Fibroblast of skin of scalp (primary cell): ENCODE measurements at places on chromosomes 13 and 19.

GRCh38 chr13:24086642-24087041, 73.9 kb upstream of the SPATA13 start:
- no peak for DNase-seq

- DNase-seq: no peak
These were observed 371.6 kb upstream of the OBI1 start for GRCh38 chr13:79030513-79030912.

DNA sequence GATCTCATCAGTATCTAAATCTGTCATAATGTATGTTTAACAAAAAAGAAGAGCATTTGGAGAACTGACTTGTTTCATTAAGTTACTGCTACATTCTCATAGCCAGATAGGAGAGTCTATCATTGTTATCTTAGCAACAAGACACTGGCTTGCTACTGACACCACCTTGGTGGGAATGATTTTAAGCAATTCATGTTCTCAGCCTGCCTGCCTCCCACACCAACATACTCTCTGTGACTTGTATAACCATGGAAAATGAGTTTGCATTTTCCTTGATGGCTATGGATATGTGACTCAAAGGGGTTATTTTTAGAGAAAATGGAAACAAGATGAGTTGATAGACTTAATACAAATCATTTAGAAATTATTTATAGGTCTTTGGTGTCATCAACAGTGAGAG, 1308.9 kb downstream of the OLFM4 start:
- DNase-seq: no peak

GRCh38 chr13:23696610-23697009, 126.4 kb downstream of the TNFRSF19 start:
- DNase-seq: no peak

DNA sequence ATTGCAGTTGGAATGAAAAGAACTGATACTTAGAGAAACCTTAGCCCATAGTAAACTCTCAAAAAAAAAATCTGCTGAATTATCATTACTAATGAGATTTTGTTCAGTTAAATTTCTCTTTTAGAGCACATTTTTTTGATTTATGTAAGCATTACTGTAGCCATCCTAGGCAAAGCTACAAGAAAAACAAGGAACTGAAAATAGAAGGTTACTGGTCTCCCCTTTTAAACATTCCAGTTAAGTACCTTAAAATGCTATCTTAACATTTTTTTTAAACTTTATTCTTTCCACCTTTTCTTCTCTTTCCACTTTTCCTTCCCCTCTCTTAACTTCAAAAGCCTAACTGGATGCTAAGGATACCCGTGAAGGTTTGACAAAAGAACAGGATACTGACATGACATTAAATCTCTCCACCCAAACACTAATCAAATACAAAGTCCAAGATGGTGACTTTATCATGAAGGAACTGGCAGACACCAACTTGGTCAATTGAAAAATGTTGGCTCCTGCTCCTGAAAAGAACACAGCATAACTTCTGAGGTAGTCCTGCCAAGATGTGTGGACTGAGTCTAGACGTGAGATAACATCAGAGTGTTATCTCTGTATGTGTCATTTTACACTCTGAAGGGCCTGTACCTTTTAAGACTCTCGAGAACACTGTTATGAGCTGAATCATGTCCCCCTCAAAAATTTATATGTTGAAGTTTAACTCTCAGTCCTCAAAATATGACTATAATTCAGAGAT, 29.5 kb upstream of the SACS start:
- DNase-seq: peak; percentile 42

DNA sequence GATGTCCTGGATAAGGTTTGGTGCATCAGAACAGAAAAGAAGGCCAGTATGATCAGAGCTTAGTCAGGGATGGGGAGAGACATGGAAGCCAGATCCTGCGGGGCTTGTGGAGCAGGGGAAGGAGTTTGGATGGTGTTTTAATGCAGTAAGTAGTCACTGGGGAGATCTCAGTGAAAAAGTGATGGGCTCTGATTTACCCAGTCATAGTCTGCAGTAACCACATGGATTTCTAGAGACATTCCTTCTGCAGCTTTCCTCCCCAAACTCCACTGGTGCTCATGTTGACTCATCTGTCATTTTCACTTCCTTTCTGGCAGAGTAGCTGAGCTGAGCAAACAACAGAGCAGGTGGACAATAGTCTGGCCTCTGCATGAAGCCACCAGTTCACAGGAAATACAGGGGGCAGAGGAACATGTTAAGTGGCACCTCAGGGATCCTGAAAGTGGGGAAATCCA, 144.1 kb downstream of the DPF1 start:
- DNase-seq: peak; percentile 87

DNA sequence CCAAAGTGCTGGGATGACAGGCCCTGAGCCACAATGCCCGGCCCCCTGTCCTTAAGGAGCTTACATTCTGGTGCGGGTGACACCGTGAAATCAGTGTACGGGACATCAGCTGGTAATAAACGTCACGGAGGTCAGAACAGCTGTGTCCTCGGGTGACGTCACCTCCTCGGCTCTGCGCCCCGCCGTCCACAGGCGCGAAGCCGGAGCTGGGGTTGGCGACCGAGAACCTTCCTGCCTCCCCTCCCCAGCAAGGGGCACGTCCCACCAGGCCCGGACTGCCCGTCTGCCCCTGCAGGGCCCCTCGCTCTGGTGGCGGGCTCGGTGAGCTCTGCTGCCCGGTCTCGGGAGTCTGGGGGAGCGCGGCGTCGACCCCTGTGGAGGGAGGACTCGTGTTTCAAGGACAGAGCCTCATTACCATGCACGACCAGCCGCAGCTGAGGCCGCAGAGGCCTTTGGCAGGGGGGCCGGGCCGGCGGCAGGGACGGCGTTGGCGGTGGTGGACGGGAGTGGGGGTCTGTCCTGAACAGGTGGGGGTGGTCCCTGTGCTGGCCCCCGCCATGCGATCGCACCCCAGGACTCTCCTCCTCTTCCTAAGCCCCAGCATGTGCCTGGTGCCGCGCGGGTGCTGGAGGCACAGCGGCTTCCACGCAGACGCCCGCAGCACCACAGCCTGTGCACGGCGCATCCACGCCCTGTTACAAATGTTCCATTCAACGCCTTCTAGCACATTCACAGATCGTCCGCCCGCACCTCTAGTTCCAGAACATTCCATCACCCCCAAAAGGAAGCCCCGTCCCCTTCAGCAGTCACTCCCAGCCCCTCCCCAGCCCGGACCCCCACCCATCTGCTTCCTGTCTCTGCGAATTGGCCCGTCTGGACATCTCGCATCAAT, 5.4 kb downstream of the LINGO3 start:
- no peak for DNase-seq

DNA sequence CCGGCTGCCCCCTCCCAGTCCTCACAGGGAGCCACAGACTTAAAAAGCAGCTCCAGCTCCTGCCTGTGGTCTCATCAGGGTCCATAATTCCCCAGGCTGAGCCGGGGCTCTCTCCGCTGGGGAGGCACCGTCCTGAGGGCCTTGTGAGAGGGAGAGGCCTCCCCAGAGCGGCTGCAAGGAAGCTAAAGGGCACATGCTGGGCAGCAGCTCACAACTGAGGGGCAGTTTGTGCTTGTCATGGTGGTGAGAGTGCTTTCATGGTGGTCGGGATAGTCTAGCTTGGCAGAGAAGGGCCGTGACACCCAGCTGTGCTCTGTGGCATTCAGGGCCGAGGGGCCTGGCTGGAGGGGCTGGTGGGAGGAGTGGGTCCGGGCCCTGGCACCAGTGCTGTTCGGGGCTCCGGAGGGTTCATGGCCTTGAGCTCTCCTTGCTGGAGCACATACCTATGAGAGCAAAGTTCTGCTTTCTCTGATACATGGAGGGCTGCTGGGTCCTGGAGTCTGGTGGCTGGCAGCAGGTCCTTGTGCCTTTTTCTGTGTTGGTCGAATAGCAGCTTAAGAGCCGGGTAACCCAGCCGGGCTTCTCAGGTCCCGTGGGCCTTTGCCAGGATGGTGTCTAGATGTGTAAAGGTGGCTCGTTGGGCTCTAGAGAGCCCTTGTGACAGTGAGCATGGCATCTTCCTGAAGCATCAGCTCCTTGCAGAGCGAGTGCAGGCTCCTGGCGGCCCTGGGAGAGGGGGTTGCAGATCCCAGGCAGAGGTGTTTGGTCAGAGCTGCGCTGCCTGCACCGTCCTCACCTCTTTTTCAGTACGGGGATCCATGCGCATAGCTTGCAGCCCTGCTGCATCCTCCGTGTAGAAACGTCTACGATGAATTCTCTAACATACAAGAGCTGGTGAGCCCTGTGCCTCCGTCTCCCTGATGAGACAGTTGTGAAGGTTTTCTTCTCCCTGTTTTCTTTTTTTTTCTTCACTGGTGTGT, 8.8 kb downstream of the UPF1 start:
- no peak for DNase-seq
